ENCODE measurements at places on chromosomes 6 and 20.

DNA sequence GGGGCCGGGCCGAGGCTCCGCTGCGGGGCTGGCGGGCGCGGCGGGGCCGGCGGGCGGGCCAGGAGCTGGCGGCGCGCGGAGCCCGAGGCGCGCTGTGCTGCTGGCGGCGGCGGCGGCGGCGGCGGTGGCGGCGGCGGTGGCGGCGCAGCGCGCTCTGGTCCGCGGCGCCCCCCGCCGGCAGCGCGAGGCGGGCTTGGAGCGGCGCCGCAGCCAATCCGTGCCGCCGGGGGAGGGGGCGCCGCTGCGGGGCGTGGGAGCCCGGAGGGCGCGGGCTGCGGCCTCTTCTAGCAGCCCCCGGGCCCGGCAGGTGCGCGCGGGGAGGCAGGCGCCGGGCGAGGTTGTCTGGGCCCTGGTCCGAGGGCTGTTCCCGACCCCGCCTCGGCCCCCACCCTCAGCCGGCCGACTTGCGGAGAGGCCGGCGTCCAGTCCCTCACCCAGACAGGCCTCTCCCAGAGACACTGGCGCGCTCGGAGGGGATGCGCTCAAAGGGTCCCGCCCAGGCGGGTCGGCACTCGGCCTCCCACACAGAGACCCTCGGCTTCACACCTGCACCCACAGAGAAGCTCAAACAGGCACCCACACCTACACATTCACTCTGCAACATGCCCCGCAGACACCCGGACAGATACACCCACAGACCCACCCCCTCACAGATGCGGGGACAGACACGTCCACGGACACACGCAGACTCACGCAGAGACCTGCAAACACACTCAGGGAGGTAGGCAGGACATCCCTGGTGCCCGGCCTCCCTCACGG lies at the start of gene RIMS4:
TSS of gene RIMS4 (minus strand) at position 156 of the 759 bp plus-strand sequence. CDS start 275 bp downstream, outside the sequence.
- no peak for DNase-seq

- no peak for DNase-seq
Observed at GRCh38 chr6:126914172-126914571, 204.3 kb upstream of the RSPO3 start.

- DNase-seq: no peak
Observed at GRCh38 chr20:40959325-40960092, 69.1 kb upstream of the TOP1 start.

DNA sequence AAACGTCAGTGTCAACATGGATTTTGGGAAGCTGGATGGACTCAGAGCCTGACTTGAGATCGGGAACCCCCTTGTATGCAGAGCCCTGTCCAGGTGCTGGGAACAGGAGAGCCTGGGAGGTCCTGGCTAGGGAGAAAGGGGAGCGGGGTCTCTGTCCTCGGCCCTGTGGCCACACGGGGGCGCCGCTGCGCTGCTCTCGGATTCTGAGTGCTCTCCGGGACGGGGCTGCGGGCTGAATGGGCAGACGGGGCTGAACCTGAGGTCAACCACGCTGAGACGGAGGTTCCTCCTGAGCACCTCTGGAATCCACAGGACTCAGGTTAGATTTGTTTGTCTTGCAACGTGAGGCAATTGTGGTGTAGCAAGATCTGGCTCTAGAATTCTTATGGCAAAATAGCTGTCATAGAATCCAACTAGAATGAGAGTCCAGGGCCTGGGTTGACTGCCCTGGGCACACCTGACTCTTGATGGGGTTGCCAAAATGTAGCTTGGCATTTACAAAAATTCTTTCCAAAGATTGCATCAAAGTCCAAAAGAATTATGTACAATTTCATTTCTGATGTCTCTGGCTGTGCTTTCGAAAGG lies 20.6 kb upstream of the HLA-F start:
- peak; percentile 85 for DNase-seq

DNA sequence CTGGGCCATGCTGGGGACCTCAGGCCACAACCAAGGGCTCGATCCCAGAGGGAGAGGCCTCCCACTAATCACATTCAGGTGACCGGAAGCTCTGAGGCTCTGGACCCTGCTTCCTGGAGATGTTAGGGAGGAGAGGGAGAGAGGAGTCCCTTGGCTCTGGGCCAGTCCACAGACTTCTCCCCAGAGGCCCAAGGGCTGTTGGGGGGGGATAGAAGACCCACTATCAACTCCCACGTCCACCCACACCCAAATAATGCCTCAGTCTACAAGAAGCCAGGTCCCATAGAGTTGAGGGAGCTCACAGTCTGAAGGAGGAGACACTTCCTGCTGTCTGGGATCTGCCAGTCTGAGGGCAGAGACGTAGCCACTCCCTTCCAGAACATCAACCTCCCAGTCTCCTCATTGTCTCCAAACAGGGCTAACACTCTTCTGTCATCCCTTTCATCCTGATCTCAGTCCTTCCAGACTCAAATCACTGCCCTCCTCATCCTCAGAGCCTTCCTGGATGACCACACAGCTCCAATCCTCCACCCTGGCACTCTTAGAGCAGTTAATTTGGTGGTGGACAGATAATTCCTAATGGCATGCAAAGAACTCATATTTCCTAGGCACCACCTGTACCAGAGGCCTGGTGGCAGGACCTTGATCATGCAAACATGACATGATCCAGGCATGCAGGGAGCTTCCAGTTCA lies 69.9 kb downstream of the MRPL14 start:
- DNase-seq: no peak

DNA sequence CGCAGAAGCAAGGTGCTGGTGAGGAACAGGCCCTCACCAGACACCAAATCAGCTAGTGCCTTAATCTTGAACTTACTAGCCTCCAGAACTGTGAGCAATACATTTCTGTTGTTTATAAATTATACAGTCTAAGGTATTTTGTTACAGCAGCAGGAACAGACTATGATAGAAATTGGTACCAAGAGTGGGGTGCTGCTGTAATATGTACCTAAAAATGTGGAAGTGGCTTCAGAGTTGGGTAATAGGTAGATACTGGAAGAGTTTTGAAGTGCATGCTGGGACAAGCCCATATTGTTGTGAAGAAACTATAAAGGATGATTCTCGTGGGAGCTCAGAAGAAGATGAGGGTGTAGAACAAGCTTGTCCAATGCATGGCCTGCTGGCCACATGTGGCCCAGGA lies 866.8 kb downstream of the C6orf118 start:
- DNase-seq: no peak

DNA sequence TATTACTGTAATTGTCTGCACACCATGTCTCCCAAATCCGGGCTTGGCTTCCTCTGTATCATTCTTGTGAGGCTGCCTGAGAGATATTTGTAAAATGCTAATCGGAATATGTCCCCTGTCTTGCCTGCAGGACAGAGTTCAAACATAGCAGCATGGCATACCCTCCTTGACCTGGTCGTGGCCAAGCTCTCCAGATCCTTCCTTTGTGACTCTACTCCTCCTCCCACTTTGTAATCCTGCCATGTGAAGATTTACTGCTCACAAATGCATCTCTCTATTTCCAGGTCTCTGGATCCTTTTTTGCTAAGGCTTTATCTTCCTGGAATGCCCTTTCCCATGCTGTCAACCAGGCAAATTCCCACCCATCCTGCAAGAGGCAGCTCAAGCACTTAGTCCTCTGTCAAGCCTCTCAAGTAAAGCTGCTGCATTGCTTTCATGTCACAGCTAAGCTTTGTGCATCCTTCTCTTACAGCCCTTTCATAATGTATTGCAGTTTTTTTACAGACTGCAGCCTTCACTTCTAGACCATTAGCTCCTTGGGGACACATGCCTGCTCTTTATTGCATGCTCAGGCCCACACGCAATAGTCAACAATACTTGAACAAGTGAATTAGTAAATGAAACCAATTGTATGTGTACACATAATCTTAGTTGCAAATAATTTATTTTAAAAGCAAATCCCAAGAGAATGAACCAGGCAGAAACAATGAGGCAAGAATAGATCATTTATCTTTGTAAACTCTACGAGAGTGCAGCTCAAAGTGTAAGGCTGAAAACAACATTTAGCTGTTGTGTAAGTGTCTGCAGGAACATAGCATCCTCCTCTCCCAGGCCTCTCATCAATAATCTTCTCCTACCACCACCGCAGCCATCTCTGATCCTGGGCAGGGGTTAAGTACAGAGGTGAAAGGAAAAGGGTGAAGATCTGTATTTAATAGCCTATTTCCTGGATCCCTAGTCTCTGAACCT lies 45.8 kb downstream of the HIVEP2 start:
- DNase-seq: no peak

DNA sequence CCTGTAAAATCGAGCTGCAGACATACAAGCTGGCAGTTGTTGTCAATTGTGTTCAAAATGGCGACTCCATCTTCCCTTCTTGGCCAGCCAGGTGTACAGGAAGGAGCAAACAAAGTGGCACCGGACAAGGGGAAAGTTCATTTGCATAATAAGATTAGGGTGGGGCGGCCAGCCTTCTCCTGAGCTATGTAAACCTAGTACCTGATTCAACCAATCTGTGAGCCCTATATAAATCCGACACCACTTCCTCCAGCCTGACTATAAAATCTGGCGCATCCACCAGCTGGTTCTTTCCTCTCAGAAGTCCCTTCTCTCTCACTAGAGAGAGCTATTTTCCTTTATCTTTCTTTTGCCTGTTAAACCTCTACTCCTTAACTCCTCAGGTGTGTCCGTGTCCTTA lies 8.1 kb upstream of the HBS1L start:
- no peak for DNase-seq

DNA sequence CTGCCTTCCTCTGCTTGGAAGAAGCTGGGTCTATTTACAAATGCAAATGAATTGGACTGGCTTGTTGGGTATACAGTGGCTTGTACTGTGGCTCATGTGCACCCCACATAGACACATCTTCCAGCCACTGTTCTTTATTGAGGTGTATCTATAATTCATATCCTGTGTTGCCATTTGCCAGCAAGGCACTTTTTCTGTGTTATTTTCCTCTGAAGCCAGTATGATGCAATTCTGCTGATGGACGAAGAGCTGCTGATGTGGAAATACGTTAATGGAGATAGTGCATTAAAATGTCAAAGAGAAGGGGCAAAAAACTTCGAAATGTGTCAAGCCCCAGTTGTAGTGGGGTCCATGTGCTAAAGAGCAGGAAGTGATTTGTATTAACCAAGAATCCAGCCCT lies 167.5 kb downstream of the TMEM242 start:
- DNase-seq: no peak

DNA sequence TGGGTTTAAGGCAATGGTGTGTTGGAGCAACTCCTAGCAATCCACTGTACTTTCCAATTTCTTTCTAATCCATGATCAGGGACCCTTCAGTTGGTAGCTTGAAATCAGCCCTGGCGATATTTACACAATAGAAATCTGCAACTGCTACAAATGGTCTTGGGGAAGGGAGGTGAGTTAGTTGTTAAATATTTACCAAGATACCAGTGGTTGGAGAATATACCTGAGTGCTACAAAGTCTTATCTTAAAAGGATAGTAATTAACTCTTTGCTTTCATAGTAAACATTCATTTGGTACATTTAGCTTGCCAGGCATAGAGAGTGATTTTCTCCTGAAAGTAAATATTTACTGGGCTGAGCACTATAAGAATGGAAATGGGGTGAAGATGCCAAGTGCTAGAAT lies 568.2 kb downstream of the BCKDHB start:
- no peak for DNase-seq

DNA sequence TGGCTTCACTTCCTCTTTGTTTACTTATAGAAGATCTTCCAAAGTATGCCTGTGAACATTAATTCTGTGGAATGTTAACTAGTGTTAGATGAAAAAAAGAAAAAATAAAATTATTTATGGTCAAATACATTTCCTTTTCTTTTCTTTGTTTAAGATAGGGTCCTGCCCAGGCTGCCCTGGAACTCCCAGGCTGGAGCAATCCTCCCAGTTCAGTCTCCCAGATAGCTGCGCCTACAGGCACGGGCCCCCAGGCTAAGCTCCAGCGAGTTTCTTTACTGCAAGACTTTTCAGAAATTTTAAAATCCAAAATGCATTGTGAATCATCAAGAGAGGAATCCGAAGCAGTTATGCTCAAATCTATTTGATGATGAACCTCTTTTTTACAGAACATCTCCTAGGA lies 39.3 kb upstream of the IL20RA start:
- no peak for DNase-seq

GRCh38 chr6:66508433-66508832 lies 801.4 kb upstream of the EYS start:
- DNase-seq: no peak

DNA sequence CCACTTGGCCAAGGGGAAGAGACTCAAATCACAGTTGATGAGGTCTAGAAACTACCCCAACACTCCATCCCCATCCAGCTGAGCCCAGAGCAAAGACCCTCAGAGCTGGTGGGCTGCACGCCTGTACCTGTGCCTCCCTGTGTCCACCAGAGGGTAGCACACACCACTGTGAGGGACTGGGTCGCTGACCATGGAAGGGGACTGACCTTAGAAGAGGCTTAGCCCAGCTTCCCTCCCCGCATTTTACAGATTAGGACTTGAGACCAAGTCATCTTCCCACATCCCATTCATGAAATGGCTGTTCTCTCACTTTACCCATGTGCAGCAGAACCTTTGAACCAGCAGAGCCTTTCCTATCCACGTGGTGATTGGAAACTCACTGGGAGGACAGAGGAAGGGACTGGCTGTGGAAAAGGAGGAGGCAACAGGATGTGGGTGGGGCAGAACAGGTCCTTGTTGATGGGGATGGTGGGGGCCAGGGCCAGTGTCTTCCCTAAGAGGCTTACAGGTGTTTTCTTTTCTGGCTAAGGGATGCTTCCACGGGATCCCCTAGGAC lies 44.3 kb downstream of the CPXM1 start:
- no peak for DNase-seq

- no peak for DNase-seq
Observed at GRCh38 chr6:36039112-36039511, 11.5 kb downstream of the MAPK14 start.

- DNase-seq: no peak
Observed at GRCh38 chr6:138044458-138044857, 62.8 kb downstream of the PERP start.

DNA sequence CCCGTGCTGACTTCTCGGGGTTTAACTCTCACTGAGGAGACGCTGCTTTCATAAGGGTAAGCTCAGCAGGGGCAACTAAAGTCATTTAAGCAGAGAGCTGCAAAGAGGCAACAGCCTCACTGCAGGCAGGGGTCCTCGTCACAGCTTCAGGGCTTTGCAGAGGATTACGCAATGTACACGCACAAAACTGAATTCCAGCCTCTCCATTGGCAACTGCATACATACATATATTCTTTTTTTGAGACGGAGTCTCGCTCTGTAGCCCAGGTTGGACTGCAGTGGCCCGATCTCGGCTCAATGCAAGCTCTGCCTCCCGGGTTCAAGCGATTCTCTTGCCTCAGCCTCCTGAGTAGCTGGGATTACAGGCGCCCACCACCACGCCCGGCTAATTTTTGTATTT lies 2.4 kb downstream of the GMEB2 start:
- no peak for DNase-seq
